ENCODE measurements at places on chromosomes 3 and 15.

GRCh38 chr3:121809249-121809648 lies 25.6 kb downstream of the IQCB1 start:
- no peak for DNase-seq

GRCh38 chr3:13750731-13751130 lies 129.1 kb downstream of the WNT7A start:
- DNase-seq: no peak

GRCh38 chr3:31252216-31253185 lies 280.2 kb upstream of the STT3B start:
- no peak for DNase-seq

- no peak for DNase-seq
Observed at GRCh38 chr15:72953306-72953705, 99.0 kb upstream of the NEO1 start.

DNA sequence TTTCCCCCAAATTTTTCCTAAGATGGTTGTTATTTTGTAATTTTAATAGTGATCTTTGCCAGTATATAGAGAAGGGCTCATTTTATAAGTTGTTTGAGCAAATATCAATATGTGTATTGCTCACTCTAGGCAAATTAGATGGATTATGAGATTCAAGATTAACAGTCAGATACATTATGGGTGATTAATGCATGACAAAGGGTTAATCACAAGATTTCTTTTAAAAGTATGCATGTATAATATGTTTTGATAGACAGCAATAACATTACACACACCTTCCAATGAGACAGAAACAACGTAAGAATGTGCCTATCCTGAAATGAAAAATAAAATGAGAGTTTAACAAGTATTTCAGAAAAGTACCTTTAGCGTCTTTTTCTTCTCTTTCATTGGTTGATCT lies 547.6 kb upstream of the AGTR1 start:
- DNase-seq: no peak

- DNase-seq: no peak
Observed at GRCh38 chr15:77039848-77040247, 31.1 kb downstream of the TSPAN3 start.

GRCh38 chr3:15636028-15636709 lies 34.6 kb downstream of the BTD start:
- no peak for DNase-seq

DNA sequence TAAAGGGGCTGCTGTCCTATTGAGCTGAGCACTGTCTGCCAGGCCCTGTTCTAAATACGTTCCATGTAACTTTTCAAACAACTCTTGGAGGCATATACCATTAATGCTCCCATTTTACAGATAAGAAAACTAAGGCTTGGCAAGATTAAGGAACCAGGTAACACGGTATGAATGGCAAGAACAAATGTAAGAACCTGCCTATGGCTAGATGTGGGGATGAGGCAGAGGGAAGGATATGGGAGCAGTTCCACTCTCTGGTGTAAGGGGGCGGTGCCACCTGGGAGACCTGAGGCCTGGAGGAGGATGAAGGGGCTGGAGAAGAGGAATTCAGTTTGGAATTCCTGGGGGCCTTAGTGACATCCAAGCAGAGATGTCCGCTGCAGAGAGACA lies 3.8 kb upstream of the LMAN1L start:
- no peak for DNase-seq

- DNase-seq: no peak
Observed at GRCh38 chr3:32743934-32744333, 58.9 kb downstream of the CNOT10 start.

Data from brain (organoid and tissue), 16 donors.